Uterus (tissue), 4 donors: ENCODE measurements at places on chromosomes 13 and 19.

- H3K4me1 ChIP-seq: no peaks in the 10 kb centered on the region
- no peaks in the 10 kb centered on the region for H3K27me3 ChIP-seq
- no peak overlapping the region for H3K4me3 ChIP-seq
- H3K27ac ChIP-seq: peak overlapping the region; percentile 34
- no peaks in the 10 kb centered on the region for H3K36me3 ChIP-seq
Observed at GRCh38 chr13:110293649-110294048, 13.3 kb downstream of the COL4A1 start.

DNA sequence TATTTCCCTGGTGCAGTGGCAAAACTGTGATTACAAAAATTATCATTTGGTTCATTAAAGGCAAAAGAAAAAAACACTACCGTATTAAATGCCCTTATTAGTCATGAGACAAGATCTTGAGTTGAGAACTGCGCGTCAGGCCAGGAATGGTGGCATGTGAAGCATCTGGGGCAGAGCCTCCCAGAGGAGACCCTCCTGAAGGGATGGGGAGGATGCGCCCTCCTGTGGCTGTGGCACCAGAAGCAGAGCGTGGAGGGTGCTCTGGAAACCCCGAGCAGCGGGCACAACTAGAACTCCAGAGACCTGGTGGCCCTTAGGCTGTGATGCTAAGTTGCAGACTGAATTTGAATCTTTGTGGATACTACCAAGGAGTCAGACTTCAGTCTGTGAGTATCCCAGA is 11.5 kb downstream of the CUL4A start:
- H3K27ac ChIP-seq: no peak overlapping the region
- H3K27me3 ChIP-seq: no peaks in the 10 kb centered on the region
- no peaks in the 10 kb centered on the region for H3K4me1 ChIP-seq
- no peaks in the 10 kb centered on the region for H3K36me3 ChIP-seq
- no peak overlapping the region for H3K4me3 ChIP-seq

- no peak overlapping the region for H3K27ac ChIP-seq
- no peaks in the 10 kb centered on the region for H3K4me1 ChIP-seq
- DNase-seq: no peak
- no peaks in the 10 kb centered on the region for H3K27me3 ChIP-seq
- no peaks in the 10 kb centered on the region for H3K36me3 ChIP-seq
- no peak overlapping the region for H3K4me3 ChIP-seq
Observed at GRCh38 chr19:13629687-13630357, 123.5 kb upstream of the CACNA1A start.

- H3K36me3 ChIP-seq: no peaks in the 10 kb centered on the region
- H3K4me1 ChIP-seq: peaks cover 26% of the 10 kb centered on the region
- H3K27me3 ChIP-seq: no peaks in the 10 kb centered on the region
Observed at GRCh38 chr19:15331419-15332310, 674 bp downstream of the BRD4 start.

DNA sequence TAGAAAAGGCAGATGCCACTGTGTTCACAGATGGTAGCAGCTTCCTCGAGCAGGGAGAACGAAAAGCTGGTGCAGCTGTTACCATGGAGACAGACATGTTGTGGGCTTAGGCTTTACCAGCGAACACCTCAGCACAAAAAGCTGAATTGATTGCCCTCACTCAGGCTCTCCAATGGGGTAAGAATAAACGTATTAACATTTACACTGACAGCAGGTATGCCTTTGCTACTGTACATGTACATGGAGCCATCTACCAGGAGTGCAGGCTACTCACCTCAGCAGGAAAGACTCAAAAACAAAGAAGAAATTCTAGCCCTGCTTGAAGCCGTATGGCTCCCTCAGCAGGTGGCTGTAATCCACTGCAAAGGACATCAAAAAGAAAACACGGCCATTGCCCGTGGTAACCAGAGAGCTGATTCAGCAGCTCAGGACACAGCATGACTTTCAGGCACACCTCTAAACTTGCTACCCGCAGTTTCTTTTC is 197.7 kb downstream of the ZNF737 start:
- DNase-seq: no peak
- no peak overlapping the region for H3K27ac ChIP-seq
- H3K4me1 ChIP-seq: no peaks in the 10 kb centered on the region

GRCh38 chr13:34277936-34278335 is 460.0 kb downstream of the RFC3 start:
- H3K4me3 ChIP-seq: no peak overlapping the region
- H3K27me3 ChIP-seq: no peaks in the 10 kb centered on the region
- H3K4me1 ChIP-seq: no peaks in the 10 kb centered on the region
- no peaks in the 10 kb centered on the region for H3K36me3 ChIP-seq
- DNase-seq: no peak

- H3K4me1 ChIP-seq: no peaks in the 10 kb centered on the region
- H3K27ac ChIP-seq: peak overlapping the region; percentile 75
Observed at GRCh38 chr13:20118268-20119140, 42.3 kb downstream of the GJA3 start.

- no peak overlapping the region for H3K27ac ChIP-seq
- no peak for DNase-seq
- H3K4me3 ChIP-seq: no peak overlapping the region
- no peaks in the 10 kb centered on the region for H3K4me1 ChIP-seq
Observed at GRCh38 chr13:96294930-96295881, 205.3 kb downstream of the HS6ST3 start.

DNA sequence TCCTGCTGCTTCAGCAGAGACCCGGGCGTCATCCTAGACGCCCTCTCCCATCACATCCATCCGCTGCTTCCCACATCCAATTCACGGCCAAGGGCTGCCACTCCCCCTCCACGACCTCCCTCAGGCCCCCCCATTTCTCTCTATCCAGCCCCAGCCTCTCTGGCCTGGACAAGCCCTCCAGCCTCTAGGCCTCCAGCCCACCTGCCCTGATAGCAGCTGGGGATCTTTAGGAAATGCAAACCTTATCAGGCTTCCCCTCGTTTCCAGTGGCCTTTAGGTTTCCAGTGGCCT is 51.6 kb downstream of the PEPD start:
- no peak overlapping the region for H3K27ac ChIP-seq

DNA sequence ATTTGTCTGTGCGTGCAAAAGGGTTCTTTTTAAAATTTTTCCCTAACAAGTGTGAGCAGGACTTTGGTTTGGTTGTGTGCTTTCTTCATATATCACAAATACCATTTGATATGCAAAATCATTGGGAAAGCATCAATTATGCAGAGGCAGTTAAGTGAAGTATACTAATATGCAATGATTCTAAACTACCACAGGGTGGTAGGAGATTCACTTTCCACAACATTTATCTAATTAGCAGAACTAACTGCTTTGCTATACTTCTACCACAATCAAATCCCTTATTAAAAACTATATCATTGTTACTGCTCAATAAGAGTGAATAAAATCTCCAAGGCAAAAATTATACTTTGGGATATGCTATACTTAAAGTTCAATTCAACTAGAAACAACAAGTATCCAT is 2738.9 kb upstream of the PCDH20 start:
- no peaks in the 10 kb centered on the region for H3K36me3 ChIP-seq
- no peaks in the 10 kb centered on the region for H3K4me1 ChIP-seq
- DNase-seq: no peak
- H3K27ac ChIP-seq: no peak overlapping the region
- no peak overlapping the region for H3K4me3 ChIP-seq

DNA sequence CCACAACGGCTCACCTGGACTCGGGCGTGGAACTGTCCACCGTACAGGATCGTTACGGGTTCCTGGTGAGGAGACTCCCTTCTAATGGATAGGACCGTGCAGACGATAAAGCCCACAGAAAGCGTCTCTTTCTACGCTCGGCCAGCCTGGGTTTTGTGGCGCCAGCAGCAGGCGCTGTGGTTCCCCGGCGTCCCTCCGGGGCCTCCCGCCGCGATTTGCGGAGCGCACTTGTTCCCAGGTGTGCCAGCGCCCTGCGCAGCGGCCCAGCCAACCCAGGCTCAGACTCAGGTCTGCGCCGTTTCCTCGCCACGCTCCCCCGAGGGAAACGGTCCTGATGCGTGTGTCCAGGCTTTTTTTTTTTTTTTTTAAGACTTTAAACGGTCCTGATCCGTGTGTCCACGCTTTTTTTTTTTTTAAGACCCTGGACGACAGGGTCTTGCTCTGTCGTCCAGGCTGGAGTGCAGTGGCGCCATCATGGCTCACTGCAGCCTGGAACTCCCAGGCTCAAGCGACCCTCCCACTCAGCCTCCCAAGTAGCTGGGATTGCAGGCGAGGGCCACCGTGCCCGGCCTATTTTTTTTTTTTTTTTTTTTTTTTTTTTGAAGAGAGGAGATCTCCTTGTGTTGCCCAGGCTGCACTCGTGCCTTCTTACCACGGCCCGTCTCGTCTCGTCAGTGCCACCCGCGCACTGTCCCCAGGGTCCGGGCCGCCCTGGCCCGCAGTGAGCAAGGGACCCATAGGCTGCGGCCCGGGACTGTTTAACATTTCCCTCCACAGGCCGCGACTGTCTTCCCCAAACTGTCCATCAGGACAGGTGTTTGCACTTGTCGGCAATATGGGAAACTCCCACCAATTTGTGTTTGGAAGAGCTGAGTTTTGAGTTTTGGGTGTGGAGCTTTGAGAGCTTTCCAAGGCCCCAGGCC is 23.8 kb downstream of the GJA3 start:
- H3K4me3 ChIP-seq: no peak overlapping the region
- H3K4me1 ChIP-seq: no peaks in the 10 kb centered on the region
- DNase-seq: no peak
- peaks cover 34% of the 10 kb centered on the region for H3K27me3 ChIP-seq
- no peaks in the 10 kb centered on the region for H3K36me3 ChIP-seq

GRCh38 chr13:30125422-30126073 is 181.8 kb downstream of the KATNAL1 start:
- no peaks in the 10 kb centered on the region for H3K27me3 ChIP-seq
- H3K36me3 ChIP-seq: no peaks in the 10 kb centered on the region
- peak overlapping the region; percentile 87 for H3K27ac ChIP-seq

DNA sequence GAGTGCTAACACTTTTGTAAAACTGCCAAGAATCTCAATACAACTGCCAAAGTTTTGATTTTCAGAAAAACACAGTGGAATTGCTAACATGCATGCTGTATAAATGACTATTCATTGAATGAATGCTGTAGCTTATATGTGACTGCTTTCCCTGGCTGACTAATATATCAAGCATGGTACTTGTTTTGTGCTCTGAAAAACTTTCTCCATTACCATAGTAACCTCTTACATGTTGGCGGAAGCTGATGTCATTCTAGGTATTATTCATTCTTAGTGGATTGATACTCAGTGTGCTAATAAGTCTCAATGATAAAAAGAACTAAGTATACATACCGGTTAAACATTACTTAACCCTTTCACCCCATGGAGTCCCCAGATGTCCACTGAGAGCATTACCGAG is 166.1 kb upstream of the MYO16 start:
- DNase-seq: no peak
- no peak overlapping the region for H3K27ac ChIP-seq
- H3K4me3 ChIP-seq: no peak overlapping the region
- no peaks in the 10 kb centered on the region for H3K4me1 ChIP-seq

- no peaks in the 10 kb centered on the region for H3K4me1 ChIP-seq
- H3K4me3 ChIP-seq: no peak overlapping the region
- no peak overlapping the region for H3K27ac ChIP-seq
- no peak for DNase-seq
- no peaks in the 10 kb centered on the region for H3K27me3 ChIP-seq
- H3K36me3 ChIP-seq: no peaks in the 10 kb centered on the region
Observed at GRCh38 chr13:24664726-24665409, 15.3 kb upstream of the ATP12A start.

DNA sequence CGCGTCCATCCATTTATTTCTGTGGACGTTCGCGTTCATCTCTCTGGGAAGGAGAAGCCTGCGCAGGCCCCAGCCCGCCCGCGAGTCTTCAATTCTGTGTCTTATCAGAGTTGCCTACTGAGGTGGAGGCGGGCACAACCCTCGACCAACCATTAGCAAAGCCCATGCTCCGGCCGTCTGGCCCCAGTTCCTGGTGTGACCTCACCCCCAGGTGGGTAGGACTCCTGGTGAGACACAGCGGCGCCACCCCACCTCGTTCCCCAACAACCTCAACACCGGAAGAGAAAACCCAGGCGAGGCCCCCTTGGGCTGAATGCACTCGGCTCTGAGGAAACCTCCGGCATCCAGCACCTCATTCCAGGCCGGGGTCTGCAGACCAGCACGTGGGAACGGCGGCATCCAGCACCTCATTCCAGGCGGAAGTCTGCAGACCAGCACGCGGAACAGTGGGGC is 14.7 kb downstream of the ZNF787 start:
- H3K4me1 ChIP-seq: no peaks in the 10 kb centered on the region
- no peaks in the 10 kb centered on the region for H3K36me3 ChIP-seq
- no peak for DNase-seq
- no peaks in the 10 kb centered on the region for H3K27me3 ChIP-seq

- H3K36me3 ChIP-seq: no peaks in the 10 kb centered on the region
- DNase-seq: no peak
- H3K27me3 ChIP-seq: no peaks in the 10 kb centered on the region
- H3K4me3 ChIP-seq: no peak overlapping the region
- H3K27ac ChIP-seq: no peak overlapping the region
- no peaks in the 10 kb centered on the region for H3K4me1 ChIP-seq
Observed at GRCh38 chr19:47187797-47188196, 43.2 kb downstream of the BBC3 start.

GRCh38 chr19:51822325-51822724 is 27.4 kb downstream of the FPR3 start:
- no peaks in the 10 kb centered on the region for H3K27me3 ChIP-seq
- no peak overlapping the region for H3K27ac ChIP-seq

DNA sequence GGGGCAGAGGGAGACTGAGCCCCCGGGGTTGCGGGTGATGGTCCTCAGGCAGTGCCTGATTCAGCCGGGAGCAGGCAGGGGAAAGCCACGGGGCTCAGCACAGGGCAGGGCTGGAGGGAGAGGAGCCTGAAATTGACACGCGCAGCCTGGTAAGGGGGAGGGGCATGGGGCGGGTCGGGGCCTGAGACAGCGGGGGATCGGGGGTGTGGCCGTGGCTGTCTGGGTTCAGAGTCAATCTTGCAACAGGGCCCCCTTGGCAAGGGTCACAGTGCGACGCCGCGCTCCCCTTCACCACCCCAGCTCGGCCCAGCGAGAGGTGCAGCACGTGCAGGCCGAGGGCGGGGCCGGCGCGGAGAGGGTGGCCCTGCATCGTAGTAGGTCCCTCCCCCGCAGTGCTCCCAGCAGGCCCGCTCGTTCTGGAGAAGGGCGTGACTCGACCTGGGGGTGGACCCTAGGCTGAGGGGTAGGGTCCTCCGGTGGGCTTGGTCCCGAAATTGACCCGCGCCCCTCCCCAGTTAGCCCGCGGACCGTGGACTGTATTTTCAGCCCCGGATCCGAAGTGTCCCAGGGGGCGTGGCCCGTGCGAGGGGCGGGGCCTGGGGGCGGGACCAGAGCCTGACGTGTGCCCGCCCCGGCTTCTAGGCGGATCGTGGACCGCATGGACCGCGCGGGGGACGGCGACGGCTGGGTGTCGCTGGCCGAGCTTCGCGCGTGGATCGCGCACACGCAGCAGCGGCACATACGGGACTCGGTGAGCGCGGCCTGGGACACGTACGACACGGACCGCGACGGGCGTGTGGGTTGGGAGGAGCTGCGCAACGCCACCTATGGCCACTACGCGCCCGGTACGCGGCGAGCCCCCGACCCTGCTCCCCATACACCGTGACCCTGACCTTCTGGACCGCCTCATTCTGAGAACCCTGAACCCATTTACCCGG is 6.0 kb downstream of the RCN3 start:
- no peaks in the 10 kb centered on the region for H3K4me1 ChIP-seq
- H3K4me3 ChIP-seq: peak overlapping the region; percentile 49
- no peak overlapping the region for H3K27ac ChIP-seq
- no peaks in the 10 kb centered on the region for H3K36me3 ChIP-seq
- peak; percentile 79 for DNase-seq
